Activated T-helper 1 cell treated with anti-CD3 and anti-CD28 coated beads, Interleukin-12 subunit alpha, Interleukin-12 subunit beta, Interleukin-2, Interleukin-4 antibody, amounts not matched to agents 30 ng/mL and 10 ng/mL and 1 ng/mL, durations not matched to agents 14 hours and 24 hours and 36 hours (primary cell): ENCODE measurements at places on chromosomes 2 and 18.

DNA sequence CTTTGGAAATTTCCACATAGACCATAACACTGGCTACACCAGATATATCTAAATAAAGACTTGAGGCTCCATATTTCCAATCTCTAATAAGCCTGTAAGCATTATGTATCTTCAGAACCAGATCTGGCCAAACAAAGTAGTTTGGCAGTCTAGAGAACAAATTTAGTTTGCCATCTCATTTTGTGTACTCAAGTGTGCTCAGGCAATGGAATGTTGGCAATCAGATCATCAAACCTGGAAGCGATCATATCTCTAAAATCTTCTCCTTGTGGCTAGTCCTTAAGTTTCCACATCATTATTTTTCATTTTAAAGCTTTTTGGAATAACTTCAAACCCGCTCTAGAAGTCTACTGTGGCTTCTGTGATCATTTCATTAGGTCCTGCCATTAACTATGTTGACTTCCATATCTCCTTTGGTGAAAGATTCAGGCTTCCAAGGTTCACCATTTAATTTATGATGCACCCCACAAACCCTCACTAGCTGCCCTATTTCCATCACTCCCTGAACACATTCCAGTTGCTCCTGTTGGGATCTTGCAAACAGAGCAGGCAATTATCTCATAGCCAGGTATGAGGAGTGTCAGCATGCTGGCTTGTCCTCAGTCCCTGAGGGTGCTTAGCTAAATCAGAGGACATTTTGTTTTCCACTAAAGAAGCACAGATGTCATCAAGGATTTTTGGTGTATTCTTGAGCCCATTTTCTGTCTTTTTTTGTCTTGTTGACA lies 46.2 kb downstream of the WDR75 start:
- DNase-seq: no peak

DNA sequence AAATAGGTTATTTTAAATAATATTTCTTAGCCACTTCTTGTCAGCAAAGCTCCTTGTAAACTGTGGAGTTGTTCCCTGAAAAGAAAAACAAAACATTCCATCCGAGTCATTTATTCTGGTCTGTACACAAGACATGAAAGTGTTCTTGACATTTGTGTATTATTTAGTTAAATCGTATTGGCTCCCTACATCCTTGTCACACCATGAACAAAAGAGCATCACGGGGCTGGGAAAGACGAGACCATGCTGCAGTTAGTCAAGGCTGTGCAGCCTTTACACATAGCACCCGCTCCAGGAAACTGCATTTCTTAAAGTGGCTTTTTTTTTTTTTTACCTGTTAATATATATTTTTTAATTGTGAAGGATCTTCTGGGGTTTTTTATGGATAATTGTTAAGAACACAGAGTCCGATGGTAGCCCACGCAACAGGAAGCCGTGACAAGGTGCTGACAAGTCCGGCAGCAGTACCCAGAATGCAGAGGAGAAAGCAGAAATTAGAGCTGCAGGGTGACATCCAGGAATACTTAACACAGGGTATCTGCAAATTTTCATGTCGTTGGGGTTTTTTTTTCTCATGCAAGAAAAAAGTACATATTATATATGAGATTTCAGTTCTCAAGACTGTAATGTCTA lies 588.4 kb downstream of the ARHGAP15 start:
- no peak for DNase-seq

- no peak for DNase-seq
Observed at GRCh38 chr2:113083296-113083695, 15.5 kb downstream of the IL1F10 start.

DNA sequence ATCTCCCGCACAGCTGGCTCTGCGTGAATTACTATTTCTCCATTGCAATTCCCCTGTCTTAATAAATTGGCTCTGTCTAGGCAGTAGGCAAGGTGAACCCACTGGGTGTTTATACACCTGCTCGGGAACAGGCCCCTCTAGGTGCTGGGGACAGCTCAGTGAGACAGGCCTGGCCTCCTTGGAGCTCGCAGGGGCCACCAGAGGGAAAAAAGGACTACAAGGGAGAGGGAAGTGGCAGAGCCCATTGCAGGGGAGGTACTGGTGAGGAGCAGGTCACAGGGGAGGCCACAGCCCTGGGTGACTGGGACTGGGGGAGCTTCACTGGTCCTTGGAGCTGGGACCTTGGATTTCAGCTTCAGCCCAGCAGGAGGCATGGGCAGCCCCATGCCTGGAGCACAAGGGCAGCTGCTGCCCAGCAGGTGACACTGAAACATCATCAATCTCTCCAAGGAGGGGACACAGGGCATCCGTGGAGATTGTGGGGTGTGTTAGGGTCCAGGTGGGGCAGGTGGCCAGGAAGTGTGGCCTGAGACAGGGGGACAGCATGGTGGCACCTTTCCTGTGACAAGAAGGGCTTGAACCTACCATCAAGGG lies 31.2 kb downstream of the NGEF start:
- no peak for DNase-seq

DNA sequence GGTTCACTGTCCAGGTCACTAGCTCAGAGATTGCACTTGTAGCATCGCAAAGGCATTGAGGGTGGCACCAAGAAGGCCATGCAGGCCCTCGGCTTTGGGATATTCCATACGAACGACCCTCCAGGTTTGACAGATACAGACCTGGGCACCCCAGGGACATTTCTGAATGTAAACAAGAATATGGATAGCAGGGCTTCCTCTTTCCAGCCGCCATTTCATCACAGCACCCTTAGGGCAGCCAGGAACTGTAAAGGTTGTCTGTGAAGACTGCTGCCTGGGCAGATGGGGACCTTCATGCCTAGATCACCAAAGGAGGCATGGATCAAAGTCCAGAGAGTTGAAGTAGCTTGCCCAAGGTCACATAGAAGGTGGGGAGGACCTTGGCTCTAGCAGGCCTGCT lies 70.5 kb downstream of the ACTR2 start:
- DNase-seq: no peak
